ENCODE measurements at places on chromosomes 12 and 14.
A peak's percentile ranks its signal among the peaks of the same experiment; 100 is the strongest.

DNA sequence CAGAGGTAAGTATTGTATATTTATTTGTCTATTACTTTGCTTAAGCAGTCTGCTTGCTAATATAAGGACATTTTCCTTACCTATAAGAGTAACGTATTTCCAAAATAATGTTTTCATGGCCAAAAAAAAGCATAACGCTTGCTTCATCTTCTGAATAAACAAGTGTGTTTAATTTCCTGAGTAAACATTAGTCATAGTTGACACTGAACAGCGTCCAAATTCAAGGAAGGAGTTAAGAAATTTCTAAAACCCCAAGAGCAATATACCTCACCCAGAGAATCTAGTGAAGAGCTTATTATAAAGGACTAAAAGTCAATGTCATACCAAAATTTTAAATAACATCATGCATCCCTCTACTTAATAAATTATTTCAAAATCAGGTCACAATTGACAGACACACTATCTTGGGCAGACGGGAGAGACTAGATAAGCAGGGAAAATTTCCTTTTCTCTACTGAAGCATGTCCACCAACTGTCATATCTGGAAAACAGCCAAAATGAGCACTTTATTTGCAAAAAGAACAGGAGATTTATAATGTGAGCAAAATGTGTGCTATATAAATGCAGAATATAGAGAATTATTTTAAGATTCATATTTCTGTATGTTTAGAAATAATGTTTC, 25.1 kb downstream of the ANKS1B start:
- DNase-seq = no peak
- no peaks in the 10 kb centered on the region for H3K27me3 ChIP-seq
- no peak overlapping the region for H3K27ac ChIP-seq
- H3K4me3 ChIP-seq = no peak overlapping the region

- H3K36me3 ChIP-seq = no peaks in the 10 kb centered on the region
- DNase-seq = no peak
- no peak overlapping the region for H3K4me3 ChIP-seq
These were observed 39.0 kb upstream of the CEP83 start for GRCh38 chr12:94498698-94499097.

DNA sequence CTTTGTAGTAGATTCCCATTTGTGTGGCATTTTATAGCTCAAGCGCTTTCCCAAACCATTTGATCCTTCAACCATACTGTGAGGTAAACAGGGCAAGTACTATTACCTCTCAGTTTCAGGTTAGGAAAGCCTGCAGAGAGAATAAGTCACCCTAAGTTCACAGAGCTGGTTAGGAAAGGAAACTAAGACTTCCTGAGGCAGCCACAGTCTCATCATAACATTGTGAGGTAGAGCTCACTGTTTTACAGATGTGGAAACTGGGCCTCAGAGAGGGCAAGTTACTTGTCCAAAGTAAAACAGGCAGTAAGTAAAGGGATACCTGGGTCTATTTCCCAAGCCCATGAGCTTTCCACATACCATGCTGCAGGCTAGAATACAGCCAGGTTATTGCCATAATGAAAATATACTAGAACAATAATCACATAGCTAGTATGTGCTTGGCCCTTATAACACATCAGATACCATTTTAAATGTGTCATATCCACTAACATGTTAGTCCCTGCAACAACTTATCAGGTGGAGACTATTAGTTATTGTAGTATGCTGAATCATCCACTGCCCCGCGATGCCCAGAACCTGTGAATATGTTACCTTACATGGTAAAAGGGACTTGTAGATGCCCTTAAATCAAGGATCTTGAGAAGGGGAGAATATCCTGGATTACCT, 150.9 kb upstream of the GRIP1 start:
- H3K27me3 ChIP-seq = no peaks in the 10 kb centered on the region
- no peak overlapping the region for H3K4me3 ChIP-seq
- H3K27ac ChIP-seq = peak overlapping the region; percentile 6

- H3K27ac ChIP-seq = no peak overlapping the region
- peaks cover 4% of the 10 kb centered on the region for H3K27me3 ChIP-seq
- H3K4me1 ChIP-seq = peaks cover under 1% of the 10 kb centered on the region
- no peak for DNase-seq
- H3K4me3 ChIP-seq = no peak overlapping the region
These were observed 42.8 kb upstream of the CORO1C start for GRCh38 chr12:108773798-108774788.

- DNase-seq = no peak
- H3K4me3 ChIP-seq = no peak overlapping the region
- H3K36me3 ChIP-seq = no peaks in the 10 kb centered on the region
- peaks cover 2% of the 10 kb centered on the region for H3K27me3 ChIP-seq
These were observed 274.2 kb downstream of the PDZRN4 start for GRCh38 chr12:41462312-41462711.

GRCh38 chr12:101596172-101596571, 1.4 kb downstream of the MYBPC1 start:
- no peaks in the 10 kb centered on the region for H3K36me3 ChIP-seq
- H3K27ac ChIP-seq = no peak overlapping the region
- no peaks in the 10 kb centered on the region for H3K4me1 ChIP-seq

GRCh38 chr12:101749657-101750056, 10.4 kb upstream of the SYCP3 start:
- no peaks in the 10 kb centered on the region for H3K4me1 ChIP-seq
- H3K27ac ChIP-seq = peak overlapping the region; percentile 5
- no peaks in the 10 kb centered on the region for H3K27me3 ChIP-seq
- peaks cover 90% of the 10 kb centered on the region for H3K36me3 ChIP-seq
- DNase-seq = no peak
- H3K4me3 ChIP-seq = no peak overlapping the region

GRCh38 chr12:82817368-82817767, 130.7 kb downstream of the TMTC2 start:
- no peaks in the 10 kb centered on the region for H3K36me3 ChIP-seq
- H3K4me1 ChIP-seq = no peaks in the 10 kb centered on the region
- H3K27me3 ChIP-seq = no peaks in the 10 kb centered on the region
- no peak for DNase-seq
- no peak overlapping the region for H3K27ac ChIP-seq

DNA sequence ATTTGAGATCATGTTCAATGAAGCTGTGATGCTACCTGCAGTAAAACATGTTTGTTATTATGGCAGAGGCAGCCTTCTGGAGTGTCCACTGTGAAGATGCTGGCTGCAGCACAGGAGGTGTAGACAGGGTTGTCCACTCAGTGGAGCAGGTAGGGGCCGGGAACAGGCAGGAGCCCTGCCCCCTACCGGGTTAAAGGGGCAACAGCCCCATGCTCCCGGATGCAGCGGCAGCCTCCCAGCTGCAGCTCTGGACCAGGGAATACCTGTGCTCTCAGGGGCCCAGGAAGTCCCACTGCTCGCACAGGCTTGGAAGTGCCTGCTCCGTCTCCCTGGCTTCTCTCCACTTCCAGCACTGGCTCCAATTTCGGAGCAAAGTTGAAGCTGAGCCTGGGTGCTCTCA, 401.6 kb downstream of the FOXG1 start:
- H3K4me3 ChIP-seq = no peak overlapping the region
- H3K27ac ChIP-seq = no peak overlapping the region
- no peaks in the 10 kb centered on the region for H3K27me3 ChIP-seq
- no peak for DNase-seq
- no peaks in the 10 kb centered on the region for H3K4me1 ChIP-seq

DNA sequence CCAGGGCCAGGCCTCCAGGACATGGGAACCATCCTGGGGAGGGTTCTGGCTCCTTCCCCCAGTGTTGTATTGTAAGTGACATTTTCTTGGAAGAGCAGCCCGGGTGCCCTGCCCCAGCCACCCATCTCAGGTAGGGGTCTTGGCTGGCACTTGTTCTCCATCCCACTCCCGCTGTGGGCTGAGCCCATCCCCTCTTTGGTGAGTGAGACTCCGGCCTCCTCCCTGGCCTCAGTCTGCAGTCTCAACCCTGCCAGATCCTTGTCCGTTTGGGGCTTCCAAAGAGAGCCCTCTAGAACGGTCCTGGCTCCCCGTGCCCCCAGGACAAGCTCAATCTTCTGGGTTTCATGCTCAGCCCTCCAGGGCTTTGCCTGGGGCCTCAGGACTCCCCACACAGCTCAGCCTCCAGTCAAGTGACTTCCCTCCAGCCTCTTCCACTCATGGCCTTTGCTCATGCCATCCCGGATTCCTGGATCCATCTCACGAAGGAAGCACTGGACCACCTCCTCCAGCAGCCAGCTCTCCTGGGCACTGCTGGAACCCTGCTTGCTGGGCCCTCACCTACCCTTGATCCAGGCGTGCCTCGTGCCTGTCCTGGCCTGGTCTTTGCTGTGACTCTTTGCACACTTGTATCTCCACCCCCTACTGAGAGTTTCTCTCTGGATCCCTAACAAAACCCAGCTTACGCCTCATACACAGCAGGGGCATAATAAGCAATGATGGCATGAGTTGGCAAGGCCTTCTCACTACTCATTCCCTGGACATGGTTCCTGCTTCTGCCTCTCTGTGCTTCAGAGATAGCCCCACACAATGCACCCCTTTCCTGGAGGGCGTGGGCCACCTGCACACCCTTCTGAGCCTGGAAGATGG, 297.4 kb upstream of the RTL1 start:
- H3K4me1 ChIP-seq = no peaks in the 10 kb centered on the region
- no peak for DNase-seq
- H3K27me3 ChIP-seq = no peaks in the 10 kb centered on the region
- no peak overlapping the region for H3K4me3 ChIP-seq
- no peak overlapping the region for H3K27ac ChIP-seq

DNA sequence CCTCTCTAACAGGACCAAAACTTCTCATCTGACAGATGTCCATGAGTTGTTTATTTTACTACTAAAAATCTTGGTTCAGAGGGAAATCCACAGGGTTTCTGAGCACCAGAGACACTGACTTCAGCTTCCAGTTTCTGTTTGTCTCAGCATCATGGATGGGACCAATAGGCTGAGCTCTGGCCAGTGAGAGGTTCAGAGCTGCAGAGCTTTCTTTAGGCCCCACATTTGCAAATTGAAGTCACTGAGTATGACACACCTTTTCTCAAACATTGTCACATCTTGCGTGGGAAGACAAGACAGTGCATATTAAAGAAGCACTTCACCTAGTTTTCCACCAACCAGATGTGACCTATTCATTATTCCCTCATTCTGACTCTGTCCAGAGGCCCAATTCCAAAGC, 45.2 kb downstream of the RDH12 start:
- peaks cover 14% of the 10 kb centered on the region for H3K4me1 ChIP-seq
- peaks cover 63% of the 10 kb centered on the region for H3K36me3 ChIP-seq
- no peak overlapping the region for H3K4me3 ChIP-seq

- H3K27ac ChIP-seq = no peak overlapping the region
- H3K4me1 ChIP-seq = no peaks in the 10 kb centered on the region
- DNase-seq = no peak
- no peaks in the 10 kb centered on the region for H3K36me3 ChIP-seq
- H3K27me3 ChIP-seq = peaks cover 54% of the 10 kb centered on the region
These were observed 17.4 kb downstream of the FOXN4 start for GRCh38 chr12:109291521-109292341.

DNA sequence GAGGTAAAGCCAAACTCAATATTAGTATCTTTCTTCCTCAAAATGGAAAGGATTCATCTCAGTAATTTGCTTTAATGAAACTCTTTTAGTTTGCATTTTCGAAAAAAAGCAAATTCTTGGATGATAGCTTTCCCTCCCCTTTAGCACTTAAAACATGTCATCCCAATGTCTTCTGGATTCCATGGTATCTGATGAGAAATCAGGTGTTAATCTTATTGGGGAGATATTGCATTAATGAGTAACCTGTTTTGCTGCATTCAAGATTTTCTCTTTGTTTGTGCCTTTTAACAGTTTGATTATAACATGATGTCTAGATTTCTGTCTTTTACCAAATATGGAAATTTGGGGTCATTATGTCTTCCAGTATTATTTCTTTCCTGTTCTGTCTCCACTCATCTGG, 405.1 kb upstream of the FOXG1 start:
- no peak overlapping the region for H3K4me3 ChIP-seq
- DNase-seq = no peak
- no peaks in the 10 kb centered on the region for H3K4me1 ChIP-seq

GRCh38 chr12:120538281-120539156, 4.4 kb downstream of the RNF10 start:
- H3K4me1 ChIP-seq = peaks cover 66% of the 10 kb centered on the region
- peak overlapping the region; percentile 85 for H3K27ac ChIP-seq
- H3K36me3 ChIP-seq = peaks cover 85% of the 10 kb centered on the region
- H3K4me3 ChIP-seq = peak overlapping the region; percentile 94
- DNase-seq = no peak

DNA sequence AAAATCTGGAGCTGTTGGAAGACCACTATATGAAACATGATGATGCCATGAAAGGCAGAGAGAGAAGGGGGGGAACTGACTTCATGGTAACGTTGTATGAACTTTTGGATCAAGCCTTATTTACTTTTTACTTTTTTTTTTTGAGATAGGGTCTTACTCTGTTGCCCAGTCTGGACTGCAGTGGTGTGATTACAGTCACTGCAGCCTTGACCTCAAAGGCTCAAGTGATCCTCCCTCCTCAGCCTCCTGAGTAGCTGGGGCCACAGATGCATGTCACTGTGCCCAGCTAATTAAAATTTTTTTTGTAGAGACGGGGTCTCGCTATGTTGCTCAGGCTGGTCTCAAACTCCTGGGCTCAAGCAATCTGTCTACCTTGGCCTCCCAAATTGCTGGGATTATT, 31.3 kb upstream of the CTDSP2 start:
- DNase-seq = no peak
- peaks cover 3% of the 10 kb centered on the region for H3K4me1 ChIP-seq
- H3K27me3 ChIP-seq = peaks cover 3% of the 10 kb centered on the region
- H3K4me3 ChIP-seq = no peak overlapping the region
- no peaks in the 10 kb centered on the region for H3K36me3 ChIP-seq

GRCh38 chr12:8969861-8970411, 19.4 kb upstream of the KLRG1 start:
- H3K27me3 ChIP-seq = no peaks in the 10 kb centered on the region
- peaks cover 8% of the 10 kb centered on the region for H3K4me1 ChIP-seq
- H3K36me3 ChIP-seq = peaks cover 26% of the 10 kb centered on the region
- H3K27ac ChIP-seq = no peak overlapping the region

DNA sequence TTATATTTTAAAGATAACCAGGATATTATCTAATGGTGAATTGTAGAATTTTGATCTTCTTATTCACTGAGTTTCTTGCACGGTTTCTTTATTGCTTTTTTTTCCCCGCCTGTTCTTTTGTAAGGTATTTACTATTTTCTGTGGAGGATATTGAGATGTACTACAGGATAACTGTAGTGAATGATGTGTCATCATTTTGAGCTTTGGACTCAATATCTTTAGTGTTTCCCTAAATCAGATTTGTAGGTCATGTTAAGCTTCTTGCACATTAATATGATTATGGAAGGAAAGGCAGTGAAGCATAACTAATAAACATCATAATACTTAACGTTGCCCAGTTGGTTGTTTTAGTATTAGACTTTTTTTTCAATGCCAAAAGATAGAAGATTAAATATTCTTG, 81.4 kb downstream of the FBXO33 start:
- no peak overlapping the region for H3K4me3 ChIP-seq
- H3K27me3 ChIP-seq = no peaks in the 10 kb centered on the region
- peaks cover 71% of the 10 kb centered on the region for H3K36me3 ChIP-seq
- H3K4me1 ChIP-seq = peaks cover 11% of the 10 kb centered on the region
- DNase-seq = no peak

DNA sequence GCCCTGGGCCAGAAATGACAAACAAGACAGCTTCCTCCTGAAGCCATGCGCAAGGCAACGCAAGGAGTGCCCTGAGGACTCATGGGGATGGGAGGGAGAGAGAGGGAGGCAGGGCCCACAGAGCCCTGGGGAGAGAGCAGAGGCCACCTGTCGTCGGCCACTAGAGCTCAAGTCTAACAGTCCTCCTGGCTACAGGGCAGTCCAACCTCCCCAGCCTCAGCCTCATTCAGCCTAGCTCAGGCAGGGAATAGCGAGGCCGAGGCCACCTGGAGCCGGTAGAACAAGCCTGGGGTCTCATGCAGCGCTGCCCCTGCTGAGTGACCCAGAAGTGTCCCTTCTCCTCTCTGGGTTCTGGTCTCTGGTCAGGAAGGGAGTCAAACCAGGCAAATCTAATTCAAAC, 69.5 kb downstream of the BCL11B start:
- peak overlapping the region; percentile 95 for H3K27ac ChIP-seq
- H3K36me3 ChIP-seq = peaks cover 83% of the 10 kb centered on the region
- H3K4me3 ChIP-seq = peak overlapping the region; percentile 61
- DNase-seq = no peak
- H3K27me3 ChIP-seq = no peaks in the 10 kb centered on the region
- H3K4me1 ChIP-seq = peaks cover 100% of the 10 kb centered on the region

Data from activated T-cell treated with anti-CD3 and anti-CD28 coated beads, Interleukin-2, amount 50 U/mL, for 24 hours (primary cell).